ENCODE measurements at places on chromosomes 3 and 15.

DNA sequence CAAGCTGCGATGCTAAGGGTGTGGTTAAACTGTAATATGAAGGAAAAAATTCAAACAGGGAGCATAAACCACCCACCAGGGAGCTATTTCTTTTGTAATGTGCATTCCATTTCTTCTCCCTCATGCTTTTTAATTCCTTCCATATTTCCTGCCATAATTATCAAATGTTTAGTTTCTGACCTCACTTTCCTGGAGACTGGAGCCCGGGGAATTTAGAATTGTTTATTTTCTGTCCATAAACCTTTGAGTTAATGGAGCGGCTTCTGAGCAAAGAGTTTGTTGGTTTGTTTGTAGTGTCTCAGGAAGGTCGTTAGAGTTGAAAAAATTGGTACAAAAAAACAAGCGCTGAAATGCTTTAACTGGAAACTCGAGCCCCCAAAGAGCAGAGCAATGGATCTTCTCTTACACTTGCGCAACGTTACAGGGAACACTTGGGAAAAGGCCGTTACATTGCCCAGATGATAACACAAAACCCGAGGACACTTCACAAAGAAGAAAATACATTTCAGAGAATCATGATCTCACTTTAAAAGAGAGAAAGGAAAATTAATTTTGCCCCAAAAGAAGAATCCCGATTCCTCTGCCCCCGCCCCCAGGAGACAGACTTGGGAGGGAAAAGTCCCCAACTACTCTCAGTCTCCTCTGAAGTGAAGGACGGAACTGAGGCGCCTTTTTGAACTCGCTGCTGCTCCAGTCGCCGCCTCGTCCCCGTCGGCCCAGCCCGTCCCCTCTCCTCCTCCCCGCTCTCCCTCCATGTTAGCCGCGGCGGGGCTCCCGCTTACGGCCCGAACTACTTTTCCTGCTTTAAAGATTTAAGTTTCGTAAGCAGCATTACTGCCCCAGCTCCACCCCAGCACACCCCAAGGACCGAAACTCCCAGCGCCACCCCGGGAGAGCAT, 842 bp downstream of the FSTL1 start:
- no peak for DNase-seq

DNA sequence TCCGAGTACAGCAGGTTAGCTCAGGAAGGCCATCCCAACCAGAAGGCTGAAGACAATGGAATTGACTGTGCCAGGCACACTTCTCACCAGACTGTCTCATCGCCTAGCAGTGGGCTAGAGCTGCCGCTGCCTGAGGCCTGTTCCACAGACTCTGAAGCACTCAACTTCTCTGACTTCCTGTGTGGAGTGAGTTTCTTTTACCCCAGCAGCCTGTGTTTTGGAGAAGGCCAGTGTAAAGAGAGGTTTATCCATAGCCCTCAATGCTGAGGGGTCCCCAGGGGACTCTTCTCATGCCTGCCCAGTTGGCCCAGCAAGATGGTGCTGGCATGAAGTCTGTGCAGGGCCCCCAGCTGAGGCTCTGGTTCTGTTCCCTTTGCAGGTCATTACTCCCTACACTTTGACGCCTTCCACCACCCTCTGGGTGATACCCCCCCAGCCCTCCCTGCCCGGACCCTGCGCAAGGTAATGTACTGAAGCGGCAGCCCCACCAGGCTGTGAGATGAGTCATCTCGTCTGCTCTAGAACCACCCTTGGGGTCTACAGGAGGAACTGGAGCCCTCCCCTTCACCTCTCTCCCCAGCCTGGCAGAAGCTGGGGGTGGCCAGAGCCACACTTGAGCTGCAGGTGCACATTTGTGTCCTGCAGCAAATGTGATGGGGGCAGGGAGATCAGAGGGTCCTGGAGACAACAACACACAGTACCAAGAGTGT, 5.2 kb upstream of the MANF start:
- no peak for DNase-seq

DNA sequence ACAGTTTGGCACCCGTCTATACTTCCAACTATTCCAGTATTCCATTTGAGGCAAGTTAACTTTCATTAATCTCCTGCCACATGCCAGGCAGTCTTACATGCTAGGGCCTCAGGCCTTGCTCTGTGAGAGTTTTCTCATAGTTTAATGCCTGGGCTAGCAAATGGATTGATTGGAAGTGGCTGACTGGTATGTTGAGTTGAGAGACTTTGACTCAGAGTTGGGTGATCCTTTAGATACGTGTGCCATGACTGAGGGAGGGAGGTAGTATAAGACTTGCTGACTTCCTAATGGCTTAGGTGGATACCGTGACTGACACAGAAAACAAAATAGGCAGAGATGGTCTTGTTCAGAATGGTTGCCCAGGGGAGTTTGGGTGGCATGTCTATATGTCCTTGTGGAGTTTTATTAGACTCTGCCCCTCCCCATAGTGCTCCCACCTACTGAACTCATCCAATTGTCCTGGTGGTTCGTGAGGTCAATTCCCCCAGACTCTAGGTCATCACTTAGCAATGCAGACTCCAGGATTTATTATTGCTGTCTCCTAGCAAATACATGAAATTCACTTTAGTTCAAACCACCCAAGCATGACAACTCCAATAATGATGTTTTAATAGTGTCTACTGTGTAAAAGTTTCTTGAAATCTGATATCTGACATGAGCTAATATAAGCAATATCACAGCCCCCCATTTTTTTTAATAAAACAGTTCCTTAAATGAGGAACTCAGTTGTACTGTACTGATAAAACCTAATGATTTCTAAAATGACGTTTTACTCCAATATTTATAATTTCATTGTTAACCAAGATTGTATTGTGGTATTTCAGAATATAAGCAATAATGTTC, 413.9 kb upstream of the MDFIC2 start:
- no peak for DNase-seq

DNA sequence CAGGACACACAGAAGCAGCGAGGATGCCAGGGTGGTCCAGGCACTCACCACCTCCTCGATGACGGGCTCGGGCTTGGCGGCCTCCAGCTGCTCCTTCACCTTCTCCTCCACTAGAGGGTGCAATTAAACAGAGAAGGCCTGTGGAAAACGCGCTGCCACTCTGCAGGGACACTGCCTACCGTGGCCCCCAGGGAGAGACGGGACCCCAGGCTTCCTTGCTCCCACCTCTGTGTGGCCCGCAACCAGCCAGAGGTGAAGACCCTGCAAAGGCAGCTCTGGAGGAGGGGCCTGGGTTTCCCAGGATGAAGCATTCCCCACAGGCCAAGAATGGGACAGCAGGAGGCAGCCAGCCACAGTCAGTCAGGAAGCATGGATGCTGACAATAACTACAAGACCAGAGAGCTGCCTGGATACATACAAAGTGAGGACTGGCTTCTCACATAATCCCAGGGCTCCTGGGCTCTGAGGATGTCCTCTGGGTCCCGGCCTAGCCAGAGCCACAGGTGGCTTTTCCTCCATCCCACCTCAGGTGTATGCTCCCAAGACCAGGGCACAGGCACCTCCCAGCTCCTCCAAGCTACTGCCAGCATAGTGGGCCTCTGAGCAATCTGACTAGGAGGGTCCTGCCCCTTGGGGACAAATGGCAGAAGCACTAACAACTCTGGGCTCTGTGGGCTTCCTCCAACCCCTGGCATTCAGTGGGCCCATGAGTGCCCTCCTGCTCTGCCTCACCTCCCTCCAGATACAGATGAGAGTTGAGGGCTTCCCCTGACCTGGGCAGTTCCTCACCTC, 46.2 kb downstream of the PTH1R start:
- no peak for DNase-seq

DNA sequence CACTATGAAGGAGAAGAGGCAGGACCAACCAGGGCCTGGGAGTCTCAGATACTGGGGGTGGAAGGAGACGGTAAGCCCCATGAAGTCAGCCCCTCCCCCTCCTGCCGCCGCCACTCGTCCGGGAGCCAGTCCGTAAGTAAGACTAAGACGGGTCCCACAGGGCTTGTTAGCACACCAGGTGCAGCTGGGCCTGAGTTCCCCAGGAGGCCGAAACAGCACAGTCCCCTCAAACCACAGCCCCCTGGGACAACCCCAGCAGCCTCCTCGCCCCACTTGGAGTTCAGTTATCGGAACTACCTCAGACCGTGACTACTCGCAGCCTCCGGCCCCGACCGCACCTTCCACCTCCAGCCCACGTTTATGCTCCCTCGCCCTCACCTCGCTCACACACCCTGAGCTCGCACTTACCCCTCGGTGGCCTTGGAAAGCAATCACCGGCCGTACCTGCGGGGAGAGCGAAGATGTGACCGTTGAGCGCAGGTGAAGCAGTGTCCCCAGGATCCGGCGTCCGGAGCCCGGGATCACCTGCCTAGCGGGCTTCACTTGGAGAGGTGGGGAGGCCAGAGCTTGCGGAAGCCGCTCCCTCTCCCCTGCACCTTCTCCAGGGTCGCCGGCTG, 557 bp downstream of the ELL3 start:
- DNase-seq, result no peak

DNA sequence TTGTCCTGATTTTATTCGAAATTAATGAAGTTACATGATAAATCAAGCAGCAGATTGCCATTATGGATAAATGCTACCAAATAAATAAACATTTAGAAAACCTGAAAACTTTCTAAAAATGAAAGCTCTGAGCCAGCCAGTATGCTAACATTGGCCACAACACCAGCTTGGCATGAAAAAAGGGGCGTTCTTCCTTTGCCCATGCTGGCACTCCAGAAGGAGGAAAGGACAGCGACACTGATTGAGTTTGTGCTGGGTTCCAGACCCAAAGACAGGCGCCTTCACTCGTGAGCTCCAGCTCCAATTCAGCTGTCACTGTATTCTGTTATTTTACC, 5.1 kb downstream of the STIMATE start:
- no peak for DNase-seq

- no peak for DNase-seq
Measured at GRCh38 chr15:47439146-47440111, 277.9 kb upstream of the SEMA6D start.

DNA sequence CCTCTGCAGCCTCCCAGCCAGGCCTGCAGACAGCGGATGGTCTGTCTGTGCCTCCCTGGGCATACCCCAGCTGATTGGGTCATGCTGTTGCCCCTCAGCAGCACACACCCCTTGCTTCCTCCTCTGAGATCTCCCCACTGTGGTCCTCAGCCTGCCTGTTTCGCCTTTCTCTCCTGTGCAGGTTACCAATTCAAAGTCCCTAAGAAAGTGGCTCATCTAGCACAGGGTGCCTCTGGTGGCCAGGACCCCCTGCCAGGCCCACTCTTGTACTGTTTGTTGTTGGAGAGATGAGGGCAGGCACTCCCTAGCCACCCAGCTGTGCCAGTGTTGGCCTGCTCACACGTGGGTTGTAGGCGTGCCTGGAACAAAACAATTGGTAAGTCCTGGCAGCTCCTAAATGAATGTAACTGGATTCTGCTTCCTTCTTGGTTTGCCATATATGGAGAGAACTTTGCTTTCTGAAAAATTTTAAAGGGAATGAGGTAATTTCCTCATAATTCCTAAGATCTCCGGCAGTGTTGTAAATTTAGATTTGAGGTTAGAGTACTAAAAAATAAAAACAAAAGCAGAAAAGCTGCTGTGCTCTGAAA, 213.2 kb upstream of the IL12A start:
- no peak for DNase-seq

DNA sequence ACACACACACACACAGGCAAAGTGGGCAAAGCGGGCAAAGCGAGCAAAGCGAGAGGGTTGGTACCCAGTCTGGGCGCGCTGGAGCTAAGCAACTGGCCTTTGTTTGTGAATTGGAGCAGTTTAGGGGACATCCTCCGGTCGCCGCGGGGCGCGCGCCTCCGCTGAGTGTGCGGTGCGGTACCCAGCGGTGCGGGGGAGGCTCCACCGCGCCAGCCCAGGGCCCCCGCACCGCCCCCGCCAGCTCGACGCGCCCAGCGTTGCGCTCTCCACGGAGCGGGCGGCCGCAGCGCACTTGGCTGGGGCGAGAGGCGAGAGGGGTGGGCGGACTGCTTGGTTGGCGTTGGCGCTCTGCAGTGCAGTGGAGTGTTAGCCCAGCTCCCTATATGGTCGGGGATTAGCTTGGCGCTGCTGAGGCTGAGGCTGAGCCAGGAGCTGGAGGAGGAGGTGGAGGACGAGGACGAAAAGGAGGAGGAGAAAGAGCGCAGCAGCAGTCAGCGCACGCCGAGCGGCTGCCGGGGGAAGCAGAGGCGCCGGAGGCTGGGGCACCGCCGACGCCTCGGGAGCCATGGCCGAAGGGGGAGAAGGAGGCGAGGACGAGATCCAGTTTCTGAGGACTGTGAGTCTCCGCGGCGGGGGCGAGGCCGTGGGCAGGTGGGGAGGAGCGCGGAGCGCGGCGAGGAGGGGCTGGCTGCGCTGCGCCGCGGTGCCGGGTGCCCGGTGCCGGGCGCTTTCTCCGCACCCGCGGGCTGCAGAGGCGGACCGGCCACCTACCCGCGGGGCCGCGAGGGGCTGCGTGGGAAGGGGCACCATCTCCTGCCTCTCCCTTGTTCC, at the start of gene RYR3:
Gene RYR3 (plus strand): TSS at position 487 of the 831 bp plus-strand sequence. CDS start 79 bp downstream, at position 566.
- no peak for DNase-seq

GRCh38 chr3:153291059-153291685, 129.1 kb downstream of the RAP2B start:
- DNase-seq, result no peak

GRCh38 chr3:41693799-41694198, 268.1 kb downstream of the ULK4 start:
- DNase-seq, result no peak

- no peak for DNase-seq
Measured at GRCh38 chr3:79534727-79535126, 233.1 kb downstream of the ROBO1 start.

DNA sequence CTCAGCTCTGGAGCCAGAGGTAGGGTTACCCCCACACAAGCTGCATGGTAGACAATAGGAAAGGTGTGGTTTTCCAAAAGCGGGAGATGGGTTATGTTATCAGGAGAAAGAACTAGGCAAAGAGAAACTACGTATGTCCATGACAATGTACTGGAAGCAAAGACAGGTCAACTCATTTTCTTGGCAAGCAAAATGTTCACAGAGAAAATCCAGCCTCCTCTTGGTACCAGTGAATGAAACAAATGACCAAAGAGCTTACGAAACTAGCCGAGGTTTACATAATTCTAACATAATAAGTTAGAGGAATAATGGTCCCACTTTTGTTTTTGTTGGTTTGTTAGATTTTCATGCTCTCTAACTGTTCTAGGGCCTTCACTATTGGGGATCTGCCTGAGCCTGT, 338.1 kb upstream of the TGFBR2 start:
- DNase-seq, result no peak

GRCh38 chr3:124119056-124119716, 127.3 kb upstream of the ROPN1 start:
- no peak for DNase-seq

GRCh38 chr15:74320352-74321247, 46.8 kb downstream of the CYP11A1 start:
- DNase-seq, result no peak

- DNase-seq, result no peak
Measured at GRCh38 chr3:189195302-189195701, 23.5 kb downstream of the TPRG1 start.

Data from activated T-helper 1 cell treated with Interleukin-2 at 50 U/mL for 16 hours (primary cell).